ENCODE measurements at places on chromosomes 7 and 10.
A peak's percentile ranks its signal among the peaks of the same experiment; 100 is the strongest.

DNA sequence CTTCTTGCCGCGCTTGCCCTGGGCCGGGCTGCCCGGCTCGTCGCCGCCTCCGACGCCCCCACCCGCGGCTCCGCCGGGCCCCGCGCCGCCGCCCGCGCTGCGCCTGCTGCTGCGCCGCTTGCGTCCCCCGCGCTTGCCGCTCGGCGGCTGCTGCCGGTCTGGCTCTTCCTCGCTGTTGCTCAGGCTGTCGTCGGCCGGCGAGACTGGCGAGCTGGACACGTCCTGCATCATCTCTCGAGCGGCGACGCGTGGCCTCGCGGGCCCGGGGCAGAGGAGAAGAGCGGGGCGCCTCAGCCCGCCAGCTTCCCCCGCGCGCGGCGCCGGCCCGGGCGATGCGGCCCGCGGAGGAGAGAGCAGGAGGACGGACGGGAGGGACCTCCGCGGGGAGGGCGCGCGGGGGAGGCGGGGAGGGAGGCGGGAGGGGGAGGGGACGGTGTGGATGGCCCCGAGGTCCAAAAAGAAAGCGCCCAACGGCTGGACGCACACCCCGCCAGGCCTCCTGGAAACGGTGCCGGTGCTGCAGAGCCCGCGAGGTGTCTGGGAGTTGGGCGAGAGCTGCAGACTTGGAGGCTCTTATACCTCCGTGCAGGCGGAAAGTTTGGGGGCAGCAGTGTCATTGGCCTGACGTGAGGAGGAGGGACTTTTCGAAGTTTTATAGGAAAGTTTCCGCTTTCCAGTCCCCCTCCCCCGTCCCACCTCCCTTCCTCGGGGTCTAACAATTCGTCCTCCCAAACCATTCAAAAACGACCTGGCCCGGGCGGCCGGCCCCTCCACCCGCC lies at the start of gene TWIST1:
Gene TWIST1, minus strand, starts transcription at position 546 of the 779 bp plus-strand sequence. Its CDS starts 315 bp downstream, at position 231.
- DNase-seq = peak; percentile 41

DNA sequence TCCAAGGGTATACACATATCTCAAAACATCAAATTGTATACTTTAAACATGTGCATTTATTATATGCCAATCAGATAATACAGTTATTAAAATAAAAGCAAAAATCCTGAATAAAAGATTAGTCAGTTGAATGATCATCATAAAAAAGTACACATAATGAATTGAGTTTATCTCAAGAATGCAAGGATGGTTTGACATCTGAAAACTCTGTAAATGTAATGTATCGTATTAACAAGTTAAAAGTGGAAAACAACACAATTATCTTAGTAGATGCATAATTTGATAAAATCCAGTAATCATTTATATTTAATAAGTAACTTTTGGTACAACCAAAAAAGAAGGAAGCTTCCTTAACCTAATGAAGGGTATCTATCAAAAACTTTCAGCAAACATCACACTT lies 86.6 kb downstream of the COL28A1 start:
- DNase-seq = no peak

GRCh38 chr10:71378336-71379117 lies 18.2 kb upstream of the CDH23 start:
- no peak for DNase-seq

GRCh38 chr10:132958883-132959558 lies 16.7 kb upstream of the CFAP46 start:
- DNase-seq = no peak

GRCh38 chr7:135257790-135258189 lies 24.2 kb downstream of the STRA8 start:
- no peak for DNase-seq

DNA sequence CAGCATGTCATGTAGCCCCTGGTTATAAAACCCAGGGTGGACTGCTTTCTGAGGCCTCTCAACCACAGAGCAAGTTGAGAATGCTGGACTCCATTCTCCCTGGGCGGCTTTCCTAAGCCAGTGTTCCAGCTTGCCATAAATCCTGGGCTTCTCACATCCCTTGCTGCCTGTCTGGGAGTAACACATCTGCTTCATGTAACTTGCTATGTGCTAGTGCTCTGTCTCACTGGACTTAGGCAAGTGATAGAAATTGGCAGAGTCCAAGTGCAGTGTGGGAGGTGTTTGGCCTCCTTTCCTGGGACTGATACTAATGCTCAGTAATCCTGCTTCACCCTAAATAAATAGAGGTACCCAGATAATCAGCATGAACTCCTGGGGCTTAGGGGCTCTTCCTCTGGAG lies 277.1 kb upstream of the POM121L12 start:
- DNase-seq = no peak

- DNase-seq = no peak
These were observed 12.4 kb downstream of the CTBP2 start for GRCh38 chr10:125147971-125148439.

- DNase-seq = no peak
These were observed 175.6 kb downstream of the TCF7L2 start for GRCh38 chr10:113125612-113126011.
